ENCODE measurements at places on chromosomes 13 and 19.

- no peaks in the 10 kb centered on the region for H3K27me3 ChIP-seq
- H3K27ac ChIP-seq = no peak overlapping the region
- H3K36me3 ChIP-seq = no peaks in the 10 kb centered on the region
- no peak for DNase-seq
- no peak overlapping the region for H3K4me3 ChIP-seq
Observed at GRCh38 chr19:45753548-45753947, 15.5 kb downstream of the SIX5 start.

- no peak for DNase-seq
- H3K36me3 ChIP-seq = no peaks in the 10 kb centered on the region
- no peak overlapping the region for H3K4me3 ChIP-seq
- no peaks in the 10 kb centered on the region for H3K27me3 ChIP-seq
- no peaks in the 10 kb centered on the region for H3K4me1 ChIP-seq
- H3K27ac ChIP-seq = no peak overlapping the region
Observed at GRCh38 chr13:19572280-19572679, 10.9 kb upstream of the TPTE2 start.

GRCh38 chr19:18700501-18701249 lies 17.2 kb downstream of the CRTC1 start:
- peak overlapping the region; percentile 49 for H3K4me3 ChIP-seq
- H3K27ac ChIP-seq = peak overlapping the region; percentile 85
- H3K4me1 ChIP-seq = peaks cover 20% of the 10 kb centered on the region

GRCh38 chr19:50427997-50428425 lies 4.7 kb upstream of the MYBPC2 start:
- peaks cover 28% of the 10 kb centered on the region for H3K27me3 ChIP-seq
- no peak overlapping the region for H3K4me3 ChIP-seq
- peak; percentile 30 for DNase-seq
- H3K4me1 ChIP-seq = peaks cover 22% of the 10 kb centered on the region

GRCh38 chr13:67146523-67147130 lies 83.5 kb downstream of the PCDH9 start:
- no peak overlapping the region for H3K4me3 ChIP-seq
- no peaks in the 10 kb centered on the region for H3K36me3 ChIP-seq
- no peaks in the 10 kb centered on the region for H3K27me3 ChIP-seq
- DNase-seq = no peak
- no peaks in the 10 kb centered on the region for H3K4me1 ChIP-seq

- no peak for DNase-seq
- no peaks in the 10 kb centered on the region for H3K4me1 ChIP-seq
- no peak overlapping the region for H3K4me3 ChIP-seq
- no peaks in the 10 kb centered on the region for H3K27me3 ChIP-seq
Observed at GRCh38 chr13:47190696-47191305, 293.9 kb upstream of the HTR2A start.

DNA sequence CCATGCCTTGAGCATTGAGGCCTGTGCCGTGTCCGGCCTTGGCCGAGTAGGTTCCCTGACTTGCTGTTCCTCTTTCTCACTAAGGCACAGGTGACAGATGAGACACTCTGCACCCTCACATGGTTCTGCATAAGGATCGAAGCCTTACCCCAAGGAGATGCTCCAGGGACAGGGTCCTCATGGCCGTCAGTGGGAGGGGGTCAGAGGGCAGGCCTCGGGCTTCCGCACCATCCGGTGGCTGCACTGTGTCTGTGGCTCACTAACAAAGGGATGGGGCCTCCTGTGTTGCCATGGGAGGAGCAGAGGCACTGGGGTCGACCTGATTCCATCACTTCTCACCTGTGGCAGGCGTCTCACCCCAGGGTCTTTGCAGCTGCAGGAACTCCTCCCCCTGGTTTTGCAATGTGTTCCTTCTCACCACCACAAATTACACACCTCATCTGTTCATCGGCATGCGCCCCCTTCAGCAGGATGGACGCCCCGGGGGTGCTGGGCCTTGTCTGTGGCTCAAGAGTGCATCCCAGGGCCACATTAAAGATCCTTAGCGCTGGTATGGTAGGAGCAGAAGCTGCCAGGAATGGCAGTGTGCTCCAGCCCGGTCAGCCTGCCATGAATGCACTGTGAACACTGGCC lies 113.3 kb upstream of the SOX1 start:
- H3K4me3 ChIP-seq = no peak overlapping the region
- H3K27me3 ChIP-seq = no peaks in the 10 kb centered on the region

DNA sequence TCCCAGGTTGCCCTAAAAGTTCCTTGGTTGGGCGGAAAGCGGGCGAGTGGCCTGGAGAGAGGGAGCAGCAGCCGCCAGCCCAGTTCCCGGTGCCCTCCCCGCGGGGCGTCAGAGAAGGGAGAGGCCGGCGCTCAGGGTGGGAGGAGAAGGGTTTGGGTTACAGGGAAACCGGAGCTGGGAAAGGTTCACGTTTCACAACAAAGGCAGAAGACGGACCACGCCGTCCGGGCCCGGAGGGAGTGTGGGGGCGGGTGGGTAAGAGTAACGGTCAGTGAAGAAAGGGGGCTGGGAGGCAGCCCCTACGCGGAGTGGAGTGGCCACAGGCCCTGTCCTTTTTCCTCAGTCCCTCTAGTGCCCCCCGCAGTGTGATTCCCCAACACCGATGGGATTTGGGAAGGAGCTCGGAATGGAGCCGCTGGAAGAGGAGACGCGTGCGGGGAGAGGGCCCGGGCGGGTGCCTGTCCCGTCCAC lies 1.6 kb downstream of the SIX5 start:
- no peak for DNase-seq
- H3K4me1 ChIP-seq = peaks cover 10% of the 10 kb centered on the region
- peaks cover 81% of the 10 kb centered on the region for H3K27me3 ChIP-seq

GRCh38 chr19:33406521-33407139 lies 33.1 kb downstream of the CEBPG start:
- H3K4me1 ChIP-seq = no peaks in the 10 kb centered on the region
- no peak overlapping the region for H3K4me3 ChIP-seq
- H3K36me3 ChIP-seq = no peaks in the 10 kb centered on the region
- no peak overlapping the region for H3K27ac ChIP-seq
- DNase-seq = peak; percentile 54

DNA sequence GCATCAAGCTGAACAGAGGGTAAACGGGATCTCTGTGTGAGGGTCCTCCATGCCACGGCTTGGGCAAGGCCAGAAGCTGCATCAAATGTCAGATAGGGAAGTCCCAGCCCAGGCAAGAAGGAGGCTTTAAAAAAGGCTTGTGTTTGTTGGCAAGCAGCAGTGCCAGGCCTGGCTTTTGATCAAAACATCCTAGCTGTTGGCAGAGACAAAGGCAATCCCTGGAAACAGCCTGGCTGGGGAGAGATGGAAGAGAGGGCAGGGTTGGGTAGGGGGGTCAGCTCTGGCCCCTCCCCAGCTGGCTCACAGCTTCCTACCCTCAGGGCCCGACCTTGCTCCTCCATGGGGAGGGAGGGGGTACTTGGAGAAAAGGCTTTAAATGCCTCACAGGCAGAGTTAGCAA lies 61.8 kb upstream of the KCTD15 start:
- no peak for DNase-seq
- no peak overlapping the region for H3K27ac ChIP-seq
- H3K27me3 ChIP-seq = no peaks in the 10 kb centered on the region
- H3K4me1 ChIP-seq = no peaks in the 10 kb centered on the region
- H3K36me3 ChIP-seq = no peaks in the 10 kb centered on the region
- no peak overlapping the region for H3K4me3 ChIP-seq

DNA sequence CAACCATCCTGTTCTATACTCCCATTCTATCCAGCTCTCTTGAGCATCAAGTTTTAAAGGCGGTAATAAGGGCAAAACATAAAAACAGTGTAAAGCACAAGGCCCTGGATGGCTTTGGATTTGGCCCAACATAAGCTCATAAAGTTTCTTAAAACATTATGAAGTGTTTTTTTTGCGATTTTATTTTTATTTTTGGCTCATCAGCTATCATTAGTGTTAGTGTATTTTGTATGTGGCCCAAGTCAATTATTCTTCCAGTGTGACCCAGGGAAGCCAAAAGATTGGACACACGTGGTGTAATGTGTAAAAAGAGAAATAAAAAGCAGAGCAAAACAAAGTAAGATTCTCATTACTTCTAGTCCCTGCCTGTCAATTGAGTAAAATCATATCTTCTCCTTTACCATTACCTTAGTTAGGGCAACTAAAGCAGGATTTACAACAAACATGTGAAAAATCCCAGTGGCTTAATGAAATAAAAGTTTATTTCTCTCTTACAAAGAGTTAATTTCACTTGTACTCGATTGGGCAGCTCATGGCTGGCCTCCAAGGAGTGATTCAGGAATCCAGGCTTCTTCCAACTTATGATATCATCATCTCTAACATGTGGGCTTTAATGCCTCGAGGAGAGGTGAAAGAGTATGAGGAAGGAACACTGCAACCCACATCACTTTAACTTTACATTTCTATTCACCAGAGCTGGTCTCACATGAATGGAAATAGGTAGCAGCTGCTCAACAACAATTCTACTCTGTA lies 725.2 kb upstream of the SLITRK1 start:
- H3K4me3 ChIP-seq = no peak overlapping the region
- DNase-seq = no peak
- H3K36me3 ChIP-seq = no peaks in the 10 kb centered on the region

GRCh38 chr19:31249217-31249616 lies 100.0 kb downstream of the TSHZ3 start:
- H3K27me3 ChIP-seq = no peaks in the 10 kb centered on the region
- H3K4me3 ChIP-seq = no peak overlapping the region
- H3K36me3 ChIP-seq = no peaks in the 10 kb centered on the region
- H3K27ac ChIP-seq = no peak overlapping the region
- DNase-seq = no peak

GRCh38 chr19:39403331-39404312 lies 3.0 kb upstream of the ZFP36 start:
- peaks cover 81% of the 10 kb centered on the region for H3K4me1 ChIP-seq
- peak overlapping the region; percentile 96 for H3K27ac ChIP-seq
- peaks cover 16% of the 10 kb centered on the region for H3K36me3 ChIP-seq
- no peaks in the 10 kb centered on the region for H3K27me3 ChIP-seq
- DNase-seq = no peak

DNA sequence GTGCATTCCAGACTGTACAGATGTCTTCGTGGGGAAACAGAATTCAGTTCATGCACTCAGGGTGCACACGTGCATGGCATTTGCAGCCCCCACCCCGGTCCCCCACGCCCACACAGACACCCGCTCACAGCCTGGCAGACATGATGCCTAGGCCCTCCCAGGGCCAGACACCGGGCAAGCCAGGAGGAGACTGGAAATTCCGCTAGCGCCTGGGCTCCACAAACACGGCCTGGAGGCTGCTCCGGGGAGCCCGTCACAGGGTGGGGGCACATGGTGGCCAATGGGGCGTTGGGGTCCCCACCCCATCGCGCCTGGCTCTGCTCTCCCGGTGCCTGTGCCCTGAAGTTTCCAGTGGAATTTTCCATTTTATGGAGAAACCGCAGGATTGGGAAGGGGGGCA lies 3.6 kb downstream of the CILP2 start:
- H3K4me1 ChIP-seq = peaks cover 16% of the 10 kb centered on the region
- DNase-seq = no peak
- H3K27ac ChIP-seq = no peak overlapping the region
- no peaks in the 10 kb centered on the region for H3K36me3 ChIP-seq
- H3K4me3 ChIP-seq = no peak overlapping the region

DNA sequence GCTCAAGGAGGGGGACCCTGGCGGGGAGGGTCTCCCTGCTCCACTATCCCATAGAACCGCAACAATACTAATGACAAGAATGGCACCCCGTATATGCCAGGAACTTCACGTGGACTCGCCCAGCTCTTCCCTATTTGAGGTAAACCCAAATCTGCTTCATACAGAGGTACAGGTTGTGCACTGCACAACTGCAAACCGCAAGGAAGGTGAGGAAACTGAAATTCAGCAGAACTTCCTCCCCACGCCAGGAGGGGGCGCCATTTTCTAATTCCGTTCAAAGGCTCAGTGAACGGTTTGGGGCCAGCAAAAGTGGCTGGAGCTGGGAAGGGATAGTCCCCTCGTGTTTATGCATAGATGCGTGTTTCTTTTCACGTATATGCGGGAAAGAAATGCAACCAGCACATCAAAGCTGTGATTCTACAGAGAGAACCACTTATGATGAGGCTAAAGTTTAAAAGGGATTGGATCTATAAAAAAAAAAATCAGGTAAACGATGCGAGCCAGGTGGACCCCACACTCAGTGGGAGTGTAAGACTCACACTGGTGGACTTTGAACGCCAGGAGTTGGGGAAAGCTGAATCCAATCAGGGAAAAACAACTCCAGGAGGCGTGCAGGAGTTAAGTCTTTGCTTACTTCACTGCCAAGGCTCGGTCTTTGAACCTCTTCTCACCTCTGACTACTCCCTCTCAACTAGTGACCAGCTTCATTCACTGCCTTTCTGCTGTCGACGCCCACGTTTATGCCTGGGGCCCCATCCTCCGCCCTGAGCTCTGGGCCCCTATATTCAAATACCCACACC lies 20.3 kb downstream of the C19orf81 start:
- H3K4me3 ChIP-seq = no peak overlapping the region
- H3K27ac ChIP-seq = no peak overlapping the region
- H3K4me1 ChIP-seq = no peaks in the 10 kb centered on the region
- DNase-seq = peak; percentile 20
- H3K36me3 ChIP-seq = no peaks in the 10 kb centered on the region

- no peak overlapping the region for H3K27ac ChIP-seq
- H3K4me1 ChIP-seq = peaks cover 13% of the 10 kb centered on the region
- H3K27me3 ChIP-seq = no peaks in the 10 kb centered on the region
- no peak for DNase-seq
Observed at GRCh38 chr13:40599124-40599523, 67.3 kb downstream of the FOXO1 start.

DNA sequence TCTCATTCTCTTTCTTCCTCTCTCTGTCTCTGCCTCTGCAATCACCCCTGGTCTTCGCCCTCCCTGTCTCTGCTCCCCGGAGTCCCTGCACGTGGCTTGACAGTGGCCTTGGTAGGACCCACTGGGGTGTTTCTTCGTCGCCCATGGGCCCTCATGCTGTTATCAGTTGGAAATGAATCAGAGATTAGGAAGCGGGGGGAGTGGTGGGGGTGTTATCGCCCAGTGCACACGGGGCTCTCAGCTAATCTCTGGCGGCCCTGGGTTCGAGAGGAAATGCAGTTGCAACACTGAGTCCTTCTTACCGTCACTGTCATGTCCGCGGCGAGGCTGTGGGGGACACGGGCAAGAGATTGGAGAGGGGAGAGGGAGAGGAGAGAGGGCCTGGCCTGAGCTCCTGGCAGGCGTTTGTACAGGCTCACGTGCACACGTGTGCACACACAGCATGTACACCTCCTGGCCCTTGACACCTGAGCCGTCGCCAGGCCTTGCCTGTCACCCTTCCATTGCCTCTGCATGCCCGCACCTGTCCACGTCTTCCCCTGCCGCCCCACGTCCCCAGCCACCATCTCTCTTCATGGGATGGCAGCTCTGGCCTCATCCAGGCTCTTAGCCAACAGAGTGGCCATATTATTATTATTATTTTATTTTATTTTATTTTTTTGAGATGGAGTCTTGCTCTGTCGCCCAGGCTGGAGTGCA lies 37.8 kb upstream of the SLC7A10 start:
- no peak overlapping the region for H3K27ac ChIP-seq
- peaks cover 17% of the 10 kb centered on the region for H3K27me3 ChIP-seq
- DNase-seq = no peak
- H3K4me3 ChIP-seq = no peak overlapping the region

Data from thymus (tissue), 14 donors.